Activated naive CD4-positive, alpha-beta T cell treated with anti-CD3 and anti-CD28 coated beads for 36 hours (primary cell): ENCODE measurements at places on chromosomes 6 and 20. TPM values are rescaled to one million over a fixed set of nuclear protein-coding genes. Genes with fewer than 3 reads are reported as not detected.
A peak's percentile ranks its signal among the peaks of the same experiment; 100 is the strongest.

- DNase-seq, result no peak
These were observed 4.7 kb upstream of the SLC17A4 start for GRCh38 chr6:25749837-25750236.

DNA sequence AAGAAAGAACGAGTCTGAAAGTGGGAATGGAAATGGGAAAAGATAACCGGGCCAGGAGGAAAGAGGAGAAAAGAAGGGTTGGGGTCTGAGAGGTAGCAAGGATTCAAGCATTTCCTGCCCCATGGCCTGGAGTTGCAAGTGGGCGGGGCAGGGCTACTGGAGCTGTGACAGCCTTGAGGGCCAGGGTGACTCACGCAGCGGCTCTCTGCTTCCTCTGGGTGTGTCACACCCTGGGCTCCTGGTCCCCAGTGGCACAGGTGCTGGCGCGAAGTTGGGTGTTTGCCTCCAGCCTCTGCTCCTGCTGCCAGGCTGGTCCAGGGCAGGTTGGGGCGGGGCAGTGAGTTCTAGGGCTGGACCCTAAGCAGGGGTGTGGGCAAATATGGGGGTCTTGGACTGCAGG is 3.3 kb upstream of the ULBP3 start:
- peak; percentile 36 for DNase-seq

GRCh38 chr20:61193164-61193563 is 58.9 kb upstream of the CDH4 start:
- DNase-seq, result no peak

DNA sequence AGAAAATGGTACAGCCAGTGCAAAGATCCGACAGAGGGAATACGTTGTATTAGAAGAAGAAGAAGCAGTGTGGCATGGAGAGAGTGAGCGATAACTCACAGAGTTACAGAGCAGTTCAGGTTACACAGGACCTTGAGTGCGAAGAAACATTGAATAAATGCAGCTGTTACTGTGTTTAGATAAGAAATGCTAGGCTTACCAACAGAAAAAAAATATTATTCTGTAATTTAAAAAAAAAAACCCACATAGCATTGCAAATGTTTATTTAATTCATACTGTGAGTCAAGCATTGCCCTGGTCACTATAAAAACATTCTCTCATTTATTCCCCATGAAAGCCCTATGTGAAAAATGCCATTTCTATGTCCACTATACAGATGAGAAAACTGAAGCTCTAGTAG is 373.4 kb upstream of the EPHA7 start:
- no peak for DNase-seq

- DNase-seq, result no peak
These were observed 54.0 kb downstream of the RIN2 start for GRCh38 chr20:19812056-19812455.

- no peak for DNase-seq
These were observed 277.7 kb upstream of the ECI2 start for GRCh38 chr6:4413073-4413472.

GRCh38 chr6:136012943-136013342 is 161.4 kb downstream of the PDE7B start:
- no peak for DNase-seq

DNA sequence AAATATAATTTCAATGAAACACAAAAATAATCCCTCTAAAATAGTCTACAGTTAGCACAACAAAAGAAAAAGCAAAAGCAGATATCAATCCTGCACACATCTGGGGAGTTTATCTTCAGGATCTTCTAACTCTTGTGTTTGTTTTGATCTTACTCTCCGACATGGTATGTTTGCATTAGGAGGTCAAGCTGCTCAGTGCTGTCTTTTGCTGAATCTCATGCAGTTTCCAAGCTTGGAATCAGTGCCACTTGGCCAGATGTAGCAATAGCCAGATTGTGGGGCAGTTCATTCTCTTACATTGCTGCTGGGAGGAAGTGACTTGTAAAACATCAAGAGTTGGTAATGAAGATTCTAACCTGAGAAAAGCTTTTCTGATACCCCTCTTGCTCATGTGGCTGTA is 29.5 kb downstream of the RIOK1 start:
- DNase-seq, result no peak

DNA sequence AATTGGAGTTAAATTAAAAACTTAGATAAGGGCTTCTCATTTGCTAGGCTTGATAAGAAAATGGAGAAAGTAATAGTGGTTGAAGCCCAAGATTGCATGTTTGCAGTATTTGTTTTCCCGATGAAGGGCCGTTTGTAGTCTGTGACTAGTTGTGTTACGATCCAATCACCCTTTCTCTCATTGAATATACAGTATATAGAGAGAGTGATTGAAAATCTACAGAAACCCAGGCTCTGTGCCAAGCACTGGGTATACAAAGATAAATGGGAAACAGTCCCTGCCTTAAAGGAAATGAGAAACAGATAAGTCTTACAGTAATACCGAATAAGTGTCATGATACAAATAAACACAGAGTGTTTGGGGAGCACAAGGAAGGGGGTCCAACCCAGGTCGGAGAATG is 55.2 kb upstream of the CDKAL1 start:
- DNase-seq, result no peak

DNA sequence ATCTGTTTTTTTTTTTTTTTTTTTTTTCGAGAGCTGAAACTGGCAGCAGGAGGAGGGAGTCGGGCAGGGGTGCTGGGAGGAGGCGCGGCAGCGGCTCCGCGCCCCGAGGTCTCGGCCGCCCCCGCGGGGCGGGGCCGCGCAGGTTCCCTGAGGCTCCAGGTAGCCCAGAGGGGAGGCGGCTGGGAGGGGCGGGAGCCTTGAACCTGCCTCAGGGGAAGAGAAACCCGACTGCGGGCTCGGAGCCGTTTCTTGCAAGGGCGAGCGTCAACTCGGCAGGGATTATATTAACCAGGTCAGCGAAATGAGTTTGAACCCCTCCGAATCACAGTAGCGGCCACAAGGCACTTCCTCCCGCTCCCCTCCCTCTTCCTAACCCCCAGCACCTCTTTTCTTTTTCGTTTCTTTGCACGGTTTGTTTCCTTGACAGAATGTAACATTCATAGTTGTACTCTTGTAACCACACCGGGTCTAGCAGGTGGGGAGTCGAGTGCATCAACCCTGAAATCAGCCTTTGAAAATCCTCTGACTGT is 2.0 kb downstream of the MYB start:
- peak; percentile 82 for DNase-seq

DNA sequence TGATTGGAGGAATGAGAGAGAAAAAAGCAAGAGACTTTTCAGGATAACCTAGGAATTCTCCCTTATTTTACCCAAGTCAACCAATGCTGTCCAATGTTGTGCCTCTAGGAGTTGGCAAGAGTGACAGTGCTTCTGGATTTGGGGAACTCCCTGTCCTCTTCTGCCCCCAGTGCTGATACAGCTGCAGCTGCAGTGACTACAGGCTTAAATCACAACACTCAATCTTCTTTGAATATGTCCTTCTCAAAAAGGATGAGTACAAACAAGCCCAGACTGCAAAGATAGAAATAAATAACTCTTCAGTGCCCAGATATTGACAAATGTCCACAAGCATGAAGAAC is 141.0 kb upstream of the COL21A1 start:
- DNase-seq, result no peak

Gene TREML1
- not detected for total RNA-seq

Gene ADGRB3
- not detected for total RNA-seq

Gene NTSR1
- total RNA-seq, result not detected

Gene TDP2
- 41.5 TPM for total RNA-seq

Gene ZBTB9
- 6.5 TPM for total RNA-seq

Gene IYD
- not detected for total RNA-seq
